ENCODE measurements at places on chromosomes 2 and 18.

GRCh38 chr2:145692971-145693478 lies 1173.1 kb upstream of the ZEB2 start:
- no peaks in the 10 kb centered on the region for H3K36me3 ChIP-seq
- H3K27ac ChIP-seq: no peak overlapping the region
- no peaks in the 10 kb centered on the region for H3K27me3 ChIP-seq
- H3K4me3 ChIP-seq: no peak overlapping the region

DNA sequence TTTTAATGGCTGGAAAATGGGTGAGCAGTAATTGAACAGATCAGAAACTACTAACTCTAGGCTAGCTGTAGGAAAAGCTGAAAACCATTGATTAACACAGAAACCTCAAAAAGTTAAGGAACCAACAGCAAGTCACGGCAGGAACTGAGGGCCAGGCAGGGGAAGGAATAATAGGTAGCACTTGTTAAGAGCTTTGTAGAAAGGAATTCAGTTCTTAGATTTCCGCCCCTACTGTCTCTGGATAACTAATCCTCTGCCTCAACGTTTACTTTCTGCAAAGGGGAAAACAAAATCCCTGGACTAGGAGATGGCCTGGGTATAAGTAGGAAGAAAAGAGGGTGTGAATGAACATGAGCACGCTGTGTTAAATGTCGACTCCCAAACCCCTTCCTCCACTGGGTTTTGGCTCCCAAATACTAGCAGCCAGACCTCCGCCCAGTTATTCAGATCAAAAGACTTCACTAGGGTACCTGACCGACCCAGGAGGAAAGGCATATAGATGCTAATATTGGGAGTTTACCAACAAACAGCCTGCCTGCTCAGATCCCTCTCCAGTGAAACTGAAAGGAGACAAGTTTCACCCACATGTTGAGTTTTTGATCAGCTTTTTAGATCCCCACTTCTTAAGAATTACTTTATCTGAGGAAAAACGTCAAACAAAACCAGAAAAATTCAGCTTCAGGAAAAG lies 12.4 kb downstream of the SMAD2 start:
- no peak overlapping the region for H3K27ac ChIP-seq
- no peaks in the 10 kb centered on the region for H3K4me1 ChIP-seq
- H3K4me3 ChIP-seq: no peak overlapping the region
- peak; percentile 4 for DNase-seq
- H3K36me3 ChIP-seq: no peaks in the 10 kb centered on the region

GRCh38 chr2:226644399-226644865 lies 155.2 kb downstream of the IRS1 start:
- no peak overlapping the region for H3K4me3 ChIP-seq
- no peaks in the 10 kb centered on the region for H3K27me3 ChIP-seq
- H3K36me3 ChIP-seq: no peaks in the 10 kb centered on the region
- H3K27ac ChIP-seq: peak overlapping the region; percentile 96
- DNase-seq: peak; percentile 87
- peaks cover 30% of the 10 kb centered on the region for H3K4me1 ChIP-seq

DNA sequence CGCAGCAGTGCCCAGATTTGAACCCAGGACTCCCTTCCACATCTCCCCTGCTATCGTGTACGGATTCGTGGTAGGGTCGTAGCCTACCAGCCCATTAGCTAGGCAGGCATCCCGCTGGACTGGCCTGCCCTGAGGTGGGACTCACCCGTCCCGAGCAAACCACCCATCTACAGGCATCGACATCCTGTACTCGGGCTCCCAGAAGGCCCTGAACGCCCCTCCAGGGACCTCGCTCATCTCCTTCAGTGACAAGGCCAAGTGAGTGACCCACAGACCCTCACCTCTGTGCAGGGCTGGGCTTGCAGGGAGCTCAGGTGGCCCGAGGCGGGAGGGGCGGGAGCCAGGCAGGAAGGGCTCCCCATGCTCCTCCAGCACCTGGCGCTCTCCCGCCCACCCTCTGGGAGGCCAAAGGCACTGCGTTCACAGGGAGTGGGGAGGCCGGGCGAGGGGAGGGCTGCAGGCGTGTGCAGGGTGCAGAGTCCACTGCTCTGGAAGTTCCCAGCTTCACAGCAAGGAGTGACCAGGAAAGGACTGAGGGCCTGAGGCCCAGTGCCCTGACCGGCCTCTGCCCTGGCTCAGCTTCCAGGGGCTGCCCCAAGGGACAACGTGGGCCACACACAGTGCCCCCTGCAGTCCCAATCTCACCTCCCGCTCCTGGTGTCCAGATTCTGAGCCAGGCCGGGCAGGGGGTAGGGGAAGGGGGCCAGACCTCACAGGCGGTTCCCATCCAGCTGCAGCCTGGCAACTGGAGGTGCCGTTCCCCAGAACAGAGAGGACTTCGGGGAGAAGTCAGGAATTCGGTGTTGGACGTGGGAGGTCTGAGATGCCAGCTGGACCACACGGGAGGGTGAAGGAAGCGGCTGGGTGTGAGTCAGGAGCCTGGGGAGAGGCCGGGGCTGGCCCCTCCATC lies 5.4 kb downstream of the AGXT start:
- H3K27ac ChIP-seq: no peak overlapping the region
- H3K36me3 ChIP-seq: no peaks in the 10 kb centered on the region
- no peaks in the 10 kb centered on the region for H3K4me1 ChIP-seq
- peak; percentile 87 for DNase-seq
- H3K27me3 ChIP-seq: no peaks in the 10 kb centered on the region

- no peaks in the 10 kb centered on the region for H3K27me3 ChIP-seq
- no peak overlapping the region for H3K4me3 ChIP-seq
- H3K36me3 ChIP-seq: no peaks in the 10 kb centered on the region
- H3K27ac ChIP-seq: no peak overlapping the region
- H3K4me1 ChIP-seq: no peaks in the 10 kb centered on the region
Observed at GRCh38 chr2:185441486-185442005, 297.1 kb upstream of the FSIP2 start.

GRCh38 chr2:49045083-49045482 lies 109.2 kb downstream of the FSHR start:
- no peak overlapping the region for H3K27ac ChIP-seq
- H3K36me3 ChIP-seq: no peaks in the 10 kb centered on the region
- no peak for DNase-seq
- no peaks in the 10 kb centered on the region for H3K27me3 ChIP-seq
- no peaks in the 10 kb centered on the region for H3K4me1 ChIP-seq

- H3K4me1 ChIP-seq: peaks cover 31% of the 10 kb centered on the region
- no peaks in the 10 kb centered on the region for H3K27me3 ChIP-seq
- peak overlapping the region; percentile 64 for H3K27ac ChIP-seq
- DNase-seq: peak; percentile 31
- no peak overlapping the region for H3K4me3 ChIP-seq
Observed at GRCh38 chr18:59606193-59607077, 90.8 kb downstream of the CCBE1 start.

DNA sequence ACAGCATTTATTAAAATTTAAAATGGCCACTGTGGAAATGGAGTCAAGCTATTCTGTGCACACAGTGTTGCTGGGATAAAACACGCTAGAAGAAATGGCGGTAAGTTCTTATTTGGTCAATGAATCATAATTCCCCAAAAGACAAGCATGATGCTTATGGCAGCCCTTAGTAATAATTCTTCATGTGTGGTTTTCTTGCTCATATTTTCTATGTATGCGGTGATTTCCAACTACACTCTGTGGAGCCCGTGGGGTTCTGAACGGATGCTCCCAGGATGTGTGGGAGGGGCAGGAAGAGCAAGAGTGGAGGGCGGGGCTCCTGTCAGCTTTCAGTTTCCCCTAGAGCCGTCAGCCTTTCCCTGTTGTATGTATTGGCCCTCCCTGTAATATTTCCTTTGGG lies 91.7 kb upstream of the RMDN2 start:
- no peaks in the 10 kb centered on the region for H3K36me3 ChIP-seq
- H3K4me3 ChIP-seq: no peak overlapping the region
- peak overlapping the region; percentile 83 for H3K27ac ChIP-seq
- H3K27me3 ChIP-seq: no peaks in the 10 kb centered on the region
- DNase-seq: peak; percentile 87
- H3K4me1 ChIP-seq: peaks cover 32% of the 10 kb centered on the region

GRCh38 chr2:165287094-165287778 lies 48.0 kb downstream of the SCN2A start:
- H3K4me3 ChIP-seq: no peak overlapping the region
- no peak overlapping the region for H3K27ac ChIP-seq
- H3K36me3 ChIP-seq: no peaks in the 10 kb centered on the region
- H3K4me1 ChIP-seq: no peaks in the 10 kb centered on the region
- DNase-seq: no peak

GRCh38 chr2:72827966-72828646 lies 2.3 kb upstream of the EXOC6B start:
- peak; percentile 39 for DNase-seq
- no peak overlapping the region for H3K27ac ChIP-seq
- no peak overlapping the region for H3K4me3 ChIP-seq
- H3K4me1 ChIP-seq: peaks cover 19% of the 10 kb centered on the region
- H3K36me3 ChIP-seq: no peaks in the 10 kb centered on the region

DNA sequence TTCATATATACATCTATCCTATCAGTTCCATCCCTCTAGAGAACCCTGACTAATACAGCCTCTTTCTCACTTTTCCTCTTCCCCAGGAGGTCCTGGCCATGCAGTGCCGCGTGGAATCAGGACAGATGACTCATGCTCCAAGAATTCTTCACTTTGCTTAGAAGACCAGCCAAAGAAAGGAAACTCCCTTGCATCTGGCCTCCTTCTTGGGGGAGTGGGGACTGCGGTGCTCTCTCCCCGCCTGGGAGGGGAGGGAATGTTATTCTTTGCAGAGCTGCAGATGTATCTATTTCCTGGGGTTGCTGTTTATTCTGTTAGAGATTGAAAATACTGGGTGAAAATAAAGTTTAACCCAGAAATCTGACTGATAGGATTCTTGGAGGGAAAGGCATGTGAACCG lies 111.5 kb upstream of the SH3BP4 start:
- no peaks in the 10 kb centered on the region for H3K36me3 ChIP-seq
- no peak overlapping the region for H3K27ac ChIP-seq
- H3K4me1 ChIP-seq: peaks cover 15% of the 10 kb centered on the region
- H3K27me3 ChIP-seq: no peaks in the 10 kb centered on the region
- H3K4me3 ChIP-seq: no peak overlapping the region

DNA sequence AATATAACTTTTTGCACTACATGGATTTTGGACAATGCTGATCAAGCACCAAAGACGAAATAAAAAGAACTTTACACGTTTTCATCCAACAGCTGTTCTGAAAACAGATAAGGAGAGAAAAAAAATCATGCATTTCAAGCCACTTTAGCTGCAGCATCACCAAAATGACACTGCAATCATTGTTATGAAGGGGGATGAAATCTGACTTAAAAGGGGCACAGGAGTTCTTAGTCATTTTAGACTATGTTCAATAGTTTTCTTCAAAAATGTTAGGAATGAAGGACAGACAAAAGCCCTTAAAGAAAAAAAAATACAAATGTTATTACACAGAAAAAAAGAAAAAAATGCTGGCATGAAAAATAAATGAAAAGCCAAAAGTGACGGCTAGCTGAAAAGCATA lies 71.2 kb downstream of the CUL3 start:
- H3K36me3 ChIP-seq: peaks cover 16% of the 10 kb centered on the region
- H3K27me3 ChIP-seq: no peaks in the 10 kb centered on the region
- H3K27ac ChIP-seq: no peak overlapping the region
- peaks cover 21% of the 10 kb centered on the region for H3K4me1 ChIP-seq

DNA sequence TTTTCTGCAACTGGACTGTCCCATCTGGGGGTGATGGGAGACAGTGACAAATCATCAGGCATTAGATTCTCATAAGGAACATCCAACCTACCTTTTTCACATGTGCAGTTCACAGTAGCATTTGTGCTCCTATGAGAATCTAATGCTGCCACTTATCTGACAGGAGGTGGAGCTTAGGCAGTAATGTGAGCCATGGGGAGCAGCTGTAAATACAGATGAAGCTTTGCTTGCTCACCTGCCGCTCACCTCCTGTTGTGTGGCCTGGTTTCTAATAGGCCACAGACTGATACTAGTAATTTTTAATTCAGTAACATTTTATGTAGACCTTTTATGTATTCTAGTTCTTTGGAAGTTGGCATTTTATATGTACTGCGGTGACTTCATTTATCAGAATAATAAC lies 180.1 kb upstream of the SPOPL start:
- no peak for DNase-seq
- no peaks in the 10 kb centered on the region for H3K27me3 ChIP-seq
- H3K4me3 ChIP-seq: no peak overlapping the region

GRCh38 chr2:206527153-206527552 lies 83.8 kb downstream of the ADAM23 start:
- H3K27me3 ChIP-seq: no peaks in the 10 kb centered on the region
- DNase-seq: no peak
- no peak overlapping the region for H3K27ac ChIP-seq
- no peaks in the 10 kb centered on the region for H3K36me3 ChIP-seq

- no peaks in the 10 kb centered on the region for H3K27me3 ChIP-seq
- H3K4me3 ChIP-seq: no peak overlapping the region
- peaks cover 47% of the 10 kb centered on the region for H3K4me1 ChIP-seq
- DNase-seq: no peak
- no peak overlapping the region for H3K27ac ChIP-seq
Observed at GRCh38 chr2:172249334-172249733, 146.6 kb upstream of the DLX2 start.

- H3K27ac ChIP-seq: no peak overlapping the region
- DNase-seq: no peak
- H3K36me3 ChIP-seq: no peaks in the 10 kb centered on the region
- H3K27me3 ChIP-seq: no peaks in the 10 kb centered on the region
Observed at GRCh38 chr2:173750353-173750801, 214.8 kb downstream of the SP3 start.

GRCh38 chr2:157315901-157316300 lies 9.7 kb downstream of the ERMN start:
- H3K36me3 ChIP-seq: no peaks in the 10 kb centered on the region
- no peak overlapping the region for H3K4me3 ChIP-seq
- DNase-seq: no peak

DNA sequence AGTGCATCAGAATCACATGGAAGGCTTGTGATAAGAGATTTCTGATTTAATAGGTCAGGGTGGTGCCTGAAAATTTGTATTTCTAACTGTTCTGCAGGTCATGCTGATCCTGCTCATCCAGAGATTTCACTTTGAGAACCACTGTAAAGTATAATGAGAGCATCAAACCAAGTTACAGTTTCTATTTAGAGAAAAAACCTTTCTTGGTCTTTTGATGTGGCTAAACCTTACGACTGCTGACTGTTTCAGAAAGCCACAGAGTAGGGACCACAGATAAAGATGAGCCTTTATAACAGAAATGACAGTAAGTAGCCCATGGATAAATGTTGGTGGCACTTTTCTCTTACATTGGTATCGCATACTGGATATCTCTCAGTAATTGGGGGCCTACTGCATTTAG lies 109.4 kb upstream of the FANCL start:
- DNase-seq: no peak
- H3K4me1 ChIP-seq: no peaks in the 10 kb centered on the region
- H3K4me3 ChIP-seq: no peak overlapping the region
- H3K27me3 ChIP-seq: no peaks in the 10 kb centered on the region
- H3K36me3 ChIP-seq: no peaks in the 10 kb centered on the region

DNA sequence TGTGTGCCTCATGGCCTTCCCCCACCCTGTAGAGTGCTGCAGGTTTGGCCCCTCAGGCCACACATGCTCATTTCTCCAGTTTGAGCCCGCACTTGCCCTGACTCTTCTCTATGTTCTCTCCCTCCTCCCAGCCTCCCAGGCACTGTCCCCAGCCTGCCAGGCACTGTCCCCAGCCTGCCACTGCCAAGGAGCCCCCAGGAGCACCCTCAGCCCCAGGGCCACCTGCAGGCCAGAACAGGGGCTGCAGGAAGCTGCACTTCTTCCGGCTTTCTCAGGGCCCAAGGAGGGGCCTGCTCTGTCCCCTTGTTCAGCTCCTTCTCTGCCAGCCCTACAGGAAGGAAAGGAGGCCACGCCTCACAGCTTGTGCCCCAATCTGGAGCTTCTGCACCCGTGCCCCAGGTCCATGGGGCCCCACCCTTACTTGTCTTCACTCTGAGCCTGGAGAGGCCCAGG lies 31.6 kb downstream of the CYP26B1 start:
- no peak overlapping the region for H3K4me3 ChIP-seq
- peaks cover 20% of the 10 kb centered on the region for H3K4me1 ChIP-seq
- H3K36me3 ChIP-seq: no peaks in the 10 kb centered on the region
